ENCODE measurements at places on chromosomes 1 and 21.

GRCh38 chr1:203153051-203153988 lies 22.3 kb downstream of the MYBPH start:
- no peak for DNase-seq

DNA sequence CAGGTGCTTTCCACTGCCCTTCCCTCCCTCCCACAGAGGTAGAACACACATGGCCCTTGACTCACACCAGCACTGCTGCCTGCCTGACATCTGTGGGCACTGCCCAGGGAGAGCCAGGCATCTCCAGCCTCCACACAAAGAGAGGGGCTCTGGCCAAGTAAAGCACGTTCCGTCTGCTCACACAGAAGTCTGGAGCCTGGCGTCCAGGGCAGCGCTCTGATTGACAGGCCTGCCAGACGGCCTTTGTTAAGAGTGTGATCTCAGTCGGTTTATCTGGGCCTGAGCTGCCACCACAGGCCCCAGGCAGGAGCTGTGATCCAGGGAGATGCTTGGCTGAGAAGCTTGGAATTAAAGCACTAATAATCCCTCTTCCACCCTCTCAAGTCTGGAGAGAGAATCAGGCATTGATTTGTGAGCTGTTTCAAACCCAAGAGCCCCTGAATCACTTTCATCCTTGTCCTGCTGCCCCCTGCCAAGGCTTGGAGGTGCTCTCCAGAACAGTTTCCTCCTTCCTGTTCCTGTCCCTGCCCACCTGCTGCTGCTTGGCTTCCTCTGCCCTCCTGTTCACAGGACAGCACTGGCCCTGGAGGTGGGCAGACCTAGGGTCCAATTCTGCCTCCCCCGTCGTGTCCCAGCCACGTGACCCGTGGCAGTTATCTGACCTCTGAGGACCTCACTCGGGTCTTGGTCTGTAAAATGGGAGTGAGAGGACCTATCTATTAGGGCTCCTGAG lies 3.7 kb downstream of the DMRTB1 start:
- DNase-seq = no peak

- DNase-seq = no peak
These were observed 3.9 kb downstream of the DENND1B start for GRCh38 chr1:197771386-197771785.

DNA sequence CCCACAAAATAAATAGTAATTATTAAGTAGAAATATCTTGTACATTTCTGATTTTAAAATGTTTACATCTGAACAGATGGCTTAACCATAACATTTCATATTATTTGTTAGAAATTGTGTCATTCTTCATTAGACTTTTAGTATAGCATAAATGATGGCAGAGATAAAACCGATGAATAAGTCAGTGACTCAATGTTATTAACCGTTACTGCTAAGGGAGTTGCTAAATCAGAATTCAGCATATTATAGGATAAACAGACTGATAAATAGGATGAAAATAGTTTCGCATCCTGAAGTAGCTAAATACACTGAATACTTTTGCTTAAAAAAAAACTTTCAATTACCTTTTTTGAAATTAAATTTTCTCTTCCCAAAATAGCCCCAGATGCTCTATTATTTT lies 610.6 kb upstream of the ZP4 start:
- DNase-seq = no peak

GRCh38 chr1:81671038-81671437 lies 129.7 kb upstream of the ADGRL2 start:
- DNase-seq = no peak

DNA sequence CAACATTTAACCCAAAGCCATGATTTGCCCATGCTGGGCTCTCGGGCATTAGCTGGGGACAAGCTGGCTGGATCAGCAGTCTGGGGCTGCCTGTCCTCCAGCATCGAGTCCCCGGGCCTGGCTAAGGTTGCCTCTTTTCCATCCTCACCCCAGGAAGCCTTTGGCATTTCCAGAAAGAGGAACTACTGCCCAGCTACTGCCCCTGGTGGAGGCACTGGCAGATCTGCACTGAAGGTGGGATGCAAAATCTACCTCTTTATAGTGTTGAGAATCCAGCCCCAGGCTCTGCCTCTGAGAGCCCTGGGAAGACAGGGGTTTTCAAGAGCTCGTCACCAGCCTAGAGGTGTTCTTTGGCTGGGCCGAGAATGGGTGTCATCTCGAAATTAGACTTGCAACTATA lies 635.9 kb downstream of the MATN1 start:
- DNase-seq = no peak

- DNase-seq = no peak
These were observed 190.2 kb downstream of the MATN1 start for GRCh38 chr1:30533141-30533540.

- DNase-seq = no peak
These were observed 21.0 kb upstream of the CLSTN1 start for GRCh38 chr1:9844756-9845155.

DNA sequence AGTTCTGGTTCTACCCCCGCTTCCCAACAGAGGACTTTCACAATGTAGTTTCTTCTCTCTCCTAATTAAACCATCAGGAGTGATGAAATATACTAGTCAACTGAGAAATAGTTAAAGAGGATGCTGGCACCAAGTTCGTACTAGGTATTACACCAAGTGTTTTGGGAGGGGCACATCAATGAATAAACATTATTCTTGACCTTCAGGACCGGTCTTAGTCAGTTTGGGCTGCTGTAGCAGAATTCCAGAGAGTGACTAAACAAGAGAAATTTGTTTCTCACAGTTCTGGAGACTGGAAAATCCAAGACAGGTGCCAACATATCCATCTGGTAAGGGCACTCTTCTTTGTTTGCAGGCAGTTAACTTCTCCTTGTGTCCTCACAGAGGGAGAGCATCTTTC lies 103.8 kb downstream of the SPATA17 start:
- no peak for DNase-seq

GRCh38 chr1:155006601-155007101 lies 4.0 kb downstream of the ZBTB7B start:
- no peak for DNase-seq

DNA sequence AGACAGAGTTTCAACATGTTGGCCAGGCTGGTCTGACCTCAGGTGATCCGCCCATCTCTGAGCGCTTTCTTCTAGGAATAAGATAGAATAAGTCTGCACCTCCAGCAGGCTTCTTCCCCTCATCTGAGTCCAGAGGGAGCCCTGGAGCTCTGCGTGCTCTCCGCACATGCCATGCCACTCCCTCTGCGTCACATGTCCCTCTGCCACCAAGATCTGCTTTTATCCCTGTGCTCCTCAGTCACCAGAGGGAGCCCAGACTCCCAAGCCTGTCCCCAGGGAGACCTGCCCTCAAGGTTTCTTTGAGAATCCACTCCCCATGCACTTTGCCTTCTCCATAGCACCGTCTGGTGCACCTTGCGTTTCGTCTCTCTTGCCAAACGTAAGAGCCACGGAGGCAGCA lies 213.0 kb downstream of the CAMTA1 start:
- DNase-seq = no peak

DNA sequence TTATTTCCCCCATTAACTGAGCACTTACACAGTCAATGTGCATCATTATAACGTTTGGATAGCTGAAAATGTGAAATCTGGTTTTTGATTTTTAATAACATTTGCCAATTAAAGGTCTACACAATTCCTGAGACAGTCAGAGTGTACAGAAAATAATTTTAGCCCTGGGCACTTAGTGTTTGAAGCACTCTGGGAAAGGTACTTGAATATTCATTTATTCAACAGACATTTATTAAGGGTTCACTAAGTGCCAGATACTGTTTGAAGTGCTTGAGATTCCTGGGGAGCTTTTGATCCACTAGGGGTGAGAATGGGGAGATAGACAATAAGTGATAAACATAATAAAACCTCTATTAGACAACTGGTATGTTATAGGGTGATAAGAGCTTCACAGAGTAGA lies 141.8 kb downstream of the DISC1 start:
- no peak for DNase-seq

DNA sequence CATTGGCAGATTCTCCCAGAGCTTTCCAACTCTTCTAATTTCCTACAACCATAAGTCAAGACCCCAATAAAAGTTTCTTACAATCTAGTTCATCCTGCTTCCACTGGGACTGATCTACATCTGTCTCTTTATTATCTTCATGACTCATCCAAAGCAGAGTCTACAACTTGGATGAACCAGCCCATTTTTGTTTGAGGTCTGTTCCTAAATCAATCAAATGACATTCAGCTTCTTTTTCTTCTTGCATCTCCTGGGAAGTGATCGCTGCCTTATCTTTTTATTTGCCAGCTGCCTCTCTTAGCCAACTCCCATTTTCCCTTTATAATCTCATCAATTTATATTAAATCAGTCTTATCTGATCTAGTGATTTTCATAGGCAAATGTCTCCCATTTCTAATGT lies 105.6 kb downstream of the ERG start:
- no peak for DNase-seq

GRCh38 chr1:3372317-3372716 lies 82.1 kb upstream of the ARHGEF16 start:
- no peak for DNase-seq

DNA sequence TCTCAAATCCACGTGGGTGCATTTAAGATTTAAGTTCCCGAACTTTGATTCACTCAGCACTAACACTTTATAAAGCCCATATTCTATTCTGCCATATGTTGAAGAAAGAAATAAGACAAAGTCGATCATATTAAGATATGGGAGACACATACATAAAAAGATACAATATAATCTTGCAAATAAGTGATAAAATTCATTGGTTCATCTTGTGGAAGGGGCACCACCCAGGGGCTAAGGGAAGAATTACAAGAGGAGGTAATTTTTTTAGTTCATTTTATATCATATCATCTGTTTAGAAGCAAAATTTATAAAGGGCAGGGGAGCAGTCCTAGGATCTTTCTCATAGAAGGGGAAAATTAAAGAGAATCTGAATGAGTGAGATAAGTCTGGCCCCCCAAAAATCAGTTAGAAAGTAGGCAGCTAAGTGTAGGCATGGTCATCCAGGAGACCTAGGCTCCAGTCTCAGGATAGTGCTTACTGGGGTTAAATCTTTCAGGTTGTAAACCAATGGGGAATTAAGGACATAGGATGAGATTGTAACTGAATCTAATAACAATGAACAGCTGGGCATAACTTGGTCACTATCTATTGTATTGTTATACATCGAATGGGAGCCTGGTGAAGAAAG lies 124.2 kb upstream of the L1TD1 start:
- no peak for DNase-seq

GRCh38 chr1:93123201-93123783 lies 44.2 kb downstream of the MTF2 start:
- no peak for DNase-seq

DNA sequence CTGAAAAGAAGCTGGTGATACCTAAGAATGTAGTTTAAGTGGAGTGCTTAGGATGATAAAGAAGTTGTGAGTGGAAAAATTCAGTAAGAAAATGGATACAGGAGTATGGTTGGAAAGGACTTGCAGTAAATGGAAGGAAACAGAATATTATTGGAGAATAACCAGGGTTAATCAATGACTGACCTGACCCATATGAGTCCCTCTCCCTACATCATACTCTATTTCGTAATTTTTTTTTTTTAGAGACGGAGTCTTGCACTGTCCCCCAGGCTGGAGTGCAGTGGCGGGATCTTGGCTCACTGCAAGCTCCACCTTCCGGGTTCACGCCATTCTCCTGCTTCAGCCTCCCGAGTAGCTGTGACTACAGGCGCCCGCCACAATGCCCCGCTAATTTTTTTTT lies 33.4 kb upstream of the ENSA start:
- no peak for DNase-seq

DNA sequence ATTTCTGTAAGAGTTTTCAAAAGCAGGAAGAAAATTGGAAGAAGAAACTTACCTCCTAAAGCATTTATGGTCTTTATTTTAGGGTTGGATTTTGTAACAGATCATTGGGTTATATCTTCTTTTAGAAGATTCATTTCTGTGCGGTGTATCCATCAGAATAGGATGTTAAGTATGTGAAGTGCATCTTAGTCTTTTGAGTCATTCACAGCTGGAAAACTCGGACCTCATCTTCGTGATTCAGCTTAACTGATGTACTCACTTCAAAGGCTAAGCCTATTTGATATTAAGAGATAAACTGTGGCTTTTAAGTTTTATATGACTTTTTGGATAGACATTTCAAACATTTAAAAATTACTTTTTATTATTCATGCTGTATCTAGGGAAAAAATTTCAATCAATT lies 56.3 kb downstream of the GIPC2 start:
- no peak for DNase-seq

Measured in activated CD4-positive, CD25-positive, alpha-beta regulatory T cell (primary cell).